ENCODE measurements at places on chromosomes 11 and 22.

GRCh38 chr11:20488352-20488751 lies 100.8 kb downstream of the PRMT3 start:
- no peak for DNase-seq

- DNase-seq, result no peak
Measured at GRCh38 chr22:25395468-25395867, 169.0 kb upstream of the GRK3 start.

DNA sequence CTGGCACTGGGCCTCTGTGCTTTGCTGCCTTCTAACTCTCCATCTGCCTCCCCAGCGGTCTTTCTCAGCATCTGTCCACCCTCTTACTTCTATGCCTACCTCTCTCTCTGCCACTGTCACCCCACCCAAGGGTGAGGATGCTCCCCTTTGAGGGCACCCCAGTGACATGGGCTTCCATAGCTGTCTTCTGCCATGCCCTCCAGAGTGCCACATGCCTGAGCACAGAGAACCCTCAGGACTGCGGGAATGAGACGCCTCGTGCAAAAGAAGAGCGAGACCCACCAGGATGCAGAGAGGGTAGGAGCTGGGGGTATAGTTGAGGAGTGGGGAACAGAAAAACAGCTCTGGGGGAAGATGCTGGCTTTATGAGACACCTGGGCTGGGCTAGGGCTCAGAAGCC lies 64.3 kb downstream of the BTG4 start:
- no peak for DNase-seq

DNA sequence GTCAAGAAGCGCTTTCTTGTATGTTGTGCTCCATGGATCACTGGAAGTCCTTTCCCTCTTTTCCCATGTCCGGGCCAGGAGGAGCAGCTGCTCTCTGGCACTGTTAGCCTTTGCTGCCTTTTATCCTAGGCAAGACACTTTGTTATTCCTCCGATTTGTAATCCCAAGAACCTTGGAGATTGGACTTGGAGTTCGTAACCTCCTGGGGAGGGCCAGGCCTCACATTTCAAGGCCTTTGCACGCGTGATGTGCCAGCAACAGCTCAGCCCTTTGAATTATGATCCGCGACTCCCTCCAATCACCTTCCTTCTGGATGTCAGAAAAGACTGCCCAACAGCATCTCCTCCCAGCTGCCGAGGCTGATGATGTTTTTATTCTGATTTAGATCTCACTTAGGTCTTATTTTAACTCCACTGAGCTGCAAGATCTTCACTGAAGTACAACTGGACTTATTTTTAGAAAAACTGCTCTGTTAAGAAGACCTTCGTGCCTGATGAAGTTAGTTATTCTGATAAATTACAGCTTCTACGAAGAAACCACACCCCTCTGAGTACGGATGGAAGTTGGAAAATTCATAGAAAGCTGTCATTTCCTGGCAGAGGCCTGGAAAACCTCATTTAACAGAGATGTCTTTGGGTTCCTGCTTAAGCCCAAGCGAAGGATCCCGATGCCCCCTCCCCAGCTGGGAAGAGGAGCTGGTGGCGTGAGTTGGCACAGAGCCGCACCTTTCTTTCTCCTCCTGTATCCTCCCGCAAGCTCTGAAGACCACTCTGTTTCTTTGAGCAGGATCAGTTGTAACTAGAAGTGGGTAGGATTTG lies 62.4 kb downstream of the PARVB start:
- no peak for DNase-seq

GRCh38 chr22:20459152-20459542 lies 21.5 kb upstream of the SCARF2 start:
- no peak for DNase-seq

DNA sequence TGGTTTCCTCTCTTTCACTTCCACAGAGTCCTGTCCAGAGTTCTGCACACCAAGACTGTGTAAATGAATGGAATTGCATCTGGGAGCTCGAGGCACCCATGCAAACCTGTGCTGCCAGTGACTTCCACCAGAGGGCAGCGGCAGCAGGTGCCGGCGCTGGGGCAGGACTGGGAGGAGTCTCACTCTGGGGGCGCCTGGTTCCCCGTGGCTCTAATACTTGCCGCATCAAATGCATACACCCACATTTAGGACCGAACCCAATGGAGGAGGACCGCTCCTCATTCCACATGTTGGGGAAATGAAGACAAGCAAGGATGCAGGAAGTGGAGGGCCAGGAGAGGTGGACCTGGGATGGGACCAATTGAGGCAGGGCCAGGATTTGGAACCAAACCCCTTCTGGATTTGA lies 1.1 kb upstream of the CD6 start:
- peak; percentile 69 for DNase-seq

DNA sequence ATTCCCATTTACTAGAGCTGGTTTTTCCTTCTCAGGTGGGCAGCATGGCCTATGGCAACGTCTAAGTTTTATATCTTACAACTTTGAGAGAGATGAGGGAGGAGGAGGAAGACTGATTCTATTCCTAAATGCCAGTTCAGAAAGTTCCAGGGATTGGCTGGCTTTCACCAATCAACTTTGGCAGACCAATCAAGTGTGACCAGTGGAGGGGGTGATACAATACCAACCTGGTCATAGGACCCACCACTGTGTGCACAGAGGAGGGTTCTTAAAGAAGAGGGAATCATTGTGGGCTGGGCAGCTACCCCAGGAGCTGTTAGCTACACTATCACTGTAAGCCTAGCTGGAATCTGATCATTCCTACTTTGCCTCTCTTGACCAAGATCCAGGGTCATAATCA lies 8.1 kb downstream of the DIXDC1 start:
- DNase-seq, result no peak

DNA sequence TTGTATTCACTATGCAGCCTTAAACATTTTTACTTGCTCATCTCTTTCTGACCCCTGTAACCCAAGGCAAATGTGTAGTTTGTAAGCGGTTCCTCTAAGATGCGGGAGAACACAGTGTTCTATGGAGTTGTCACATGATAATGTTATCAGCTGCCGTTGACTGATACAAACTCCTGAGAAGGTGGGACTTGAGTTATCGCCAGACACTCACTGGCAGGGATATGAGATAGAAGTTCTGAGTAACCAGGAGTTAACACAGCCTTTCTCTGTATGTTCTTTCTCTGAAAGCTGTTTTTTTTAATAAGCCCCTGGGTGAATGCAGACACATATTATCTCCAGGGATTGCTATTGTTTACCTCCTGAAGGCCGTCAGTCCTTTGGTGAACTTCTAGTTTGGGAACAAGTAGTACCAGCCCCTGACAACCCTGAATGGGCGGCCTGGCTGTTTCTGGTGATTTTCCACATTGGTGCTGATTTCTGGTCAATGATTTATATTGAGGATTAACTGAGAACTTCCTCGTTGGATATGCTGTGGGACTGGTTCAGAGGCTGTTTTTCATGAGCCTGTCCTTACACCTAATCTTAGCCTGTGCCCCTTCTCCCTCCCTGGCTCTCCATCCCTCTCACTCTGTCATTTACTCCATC lies 155.3 kb upstream of the RASSF10 start:
- no peak for DNase-seq

DNA sequence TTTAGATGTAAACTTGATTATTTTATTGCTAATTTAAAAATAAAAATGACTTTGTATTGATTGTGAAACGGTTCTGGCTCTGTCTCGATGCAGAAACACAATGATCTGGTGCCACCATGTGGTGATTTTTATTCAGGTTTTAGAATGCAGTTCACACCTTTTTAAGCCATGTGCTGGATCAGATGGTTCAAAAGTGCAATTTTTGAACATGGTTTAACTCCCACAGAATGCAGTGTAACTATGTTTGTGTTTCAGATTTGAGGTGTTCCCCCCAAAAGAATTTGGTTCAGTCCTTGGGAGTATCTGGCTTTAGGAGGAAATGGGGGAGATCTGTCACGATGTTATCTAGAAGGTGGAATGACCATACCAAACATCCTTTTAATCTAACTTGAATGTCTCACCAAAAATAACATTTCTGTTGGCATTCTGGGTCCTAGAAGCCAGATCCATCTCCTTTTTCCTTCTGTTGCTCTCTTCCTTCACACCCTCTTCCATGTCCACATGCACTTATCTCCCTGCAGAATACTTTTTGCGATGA lies 7.9 kb downstream of the MRPL16 start:
- no peak for DNase-seq

DNA sequence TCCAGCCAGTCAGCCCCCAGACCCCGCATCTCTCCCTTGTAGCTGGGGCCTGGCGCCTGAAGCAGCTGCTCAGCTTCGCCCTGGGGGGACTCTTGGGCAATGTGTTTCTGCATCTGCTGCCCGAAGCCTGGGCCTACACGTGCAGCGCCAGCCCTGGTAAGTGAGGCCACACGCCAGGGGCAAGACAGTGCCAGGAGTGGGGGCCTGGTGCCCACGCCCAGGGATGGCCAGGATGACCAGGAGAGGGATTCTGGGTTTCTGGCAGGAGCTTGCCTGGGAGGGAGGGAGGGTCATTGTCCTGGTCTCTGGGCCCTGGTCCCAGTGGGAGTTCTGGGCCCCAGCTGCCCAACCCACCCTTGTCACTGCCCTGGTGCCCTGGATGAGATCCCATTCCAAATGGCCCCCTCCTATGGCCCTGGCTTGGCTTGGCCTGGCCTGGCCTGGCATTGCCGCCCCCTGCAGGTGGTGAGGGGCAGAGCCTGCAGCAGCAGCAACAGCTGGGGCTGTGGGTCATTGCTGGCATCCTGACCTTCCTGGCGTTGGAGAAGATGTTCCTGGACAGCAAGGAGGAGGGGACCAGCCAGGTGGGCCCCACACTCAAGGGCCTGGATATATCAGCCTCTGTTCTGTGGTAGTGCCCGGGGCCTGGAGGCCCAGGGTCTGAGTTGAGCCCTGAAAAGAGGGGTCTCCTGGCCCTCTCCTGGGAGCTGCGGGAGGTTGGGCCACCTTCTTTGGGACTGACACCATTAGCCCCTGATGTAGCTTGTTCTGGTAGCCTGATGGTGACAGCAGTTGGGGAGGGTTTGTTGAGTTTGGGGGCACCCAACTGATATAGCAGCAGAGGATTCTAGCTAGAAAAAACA lies 3.7 kb downstream of the SLC39A13 start:
- DNase-seq, result peak; percentile 82

Measured in H9 (cell line).